RPMI7951 (cell line): ENCODE measurements at places on chromosomes 13 and 19.

- DNase-seq, result peak; percentile 42
These were observed 28.9 kb upstream of the KPNA3 start for GRCh38 chr13:49821216-49822009.

- DNase-seq, result peak; percentile 37
These were observed 2.6 kb upstream of the PEPD start for GRCh38 chr19:33524024-33524664.

- DNase-seq, result no peak
These were observed 10.4 kb downstream of the SIGLEC11 start for GRCh38 chr19:49950590-49950948.

DNA sequence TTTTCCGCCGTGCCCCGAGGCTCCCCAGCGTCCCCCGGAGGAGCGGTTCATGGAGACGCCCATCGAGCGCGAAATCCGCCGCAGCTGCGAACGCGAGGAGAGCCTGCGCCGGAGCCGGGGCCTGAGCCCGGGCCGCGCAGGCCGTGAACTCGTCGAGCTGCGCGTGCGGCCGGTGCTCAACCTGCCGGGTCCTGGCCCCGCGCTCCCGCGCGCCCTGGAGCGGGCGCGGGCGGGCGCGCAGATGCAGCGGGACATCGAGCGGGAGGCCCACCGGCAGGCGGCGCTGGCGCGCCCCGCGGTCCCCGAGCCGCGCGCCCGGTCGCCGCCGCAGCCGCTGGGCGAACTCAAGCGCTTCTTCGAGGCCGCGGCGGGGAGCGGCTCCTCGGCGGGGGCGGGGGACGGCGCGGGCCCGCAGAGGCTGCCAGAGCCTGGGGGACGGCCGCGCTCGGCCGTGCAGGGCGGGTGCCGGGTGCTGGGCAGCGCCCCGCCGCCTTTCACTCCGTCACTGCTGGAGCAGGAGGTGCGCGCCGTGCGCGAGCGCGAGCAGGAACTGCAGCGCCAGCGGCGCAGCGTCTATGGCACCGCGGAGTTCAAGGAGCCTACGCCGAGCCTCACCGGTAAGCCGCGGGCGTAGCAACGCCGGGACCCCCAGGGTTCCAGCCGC is 807 bp downstream of the MISP3 start:
- peak; percentile 78 for DNase-seq

DNA sequence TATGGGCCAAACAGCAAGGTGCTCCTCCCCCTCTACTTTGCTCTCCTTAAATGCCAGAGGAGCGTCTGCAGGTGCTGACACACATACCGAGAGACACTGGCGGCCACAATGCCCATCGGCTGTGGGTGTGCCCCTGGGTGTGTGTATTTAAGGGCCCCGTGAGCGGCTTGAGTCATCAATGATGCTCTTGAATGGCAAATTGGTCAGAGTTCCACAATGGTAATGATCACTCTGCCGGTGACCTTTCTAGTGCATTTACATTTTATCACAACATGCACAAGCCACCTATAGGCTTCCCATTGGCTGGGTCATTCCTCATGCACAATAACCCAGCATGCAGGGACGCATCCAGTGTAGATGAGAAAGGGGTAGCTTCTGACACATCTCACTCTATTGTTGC is 124.8 kb downstream of the ZNF536 start:
- no peak for DNase-seq

- peak; percentile 82 for DNase-seq
These were observed 11.3 kb downstream of the PEAK3 start for GRCh38 chr19:2270423-2271233.

DNA sequence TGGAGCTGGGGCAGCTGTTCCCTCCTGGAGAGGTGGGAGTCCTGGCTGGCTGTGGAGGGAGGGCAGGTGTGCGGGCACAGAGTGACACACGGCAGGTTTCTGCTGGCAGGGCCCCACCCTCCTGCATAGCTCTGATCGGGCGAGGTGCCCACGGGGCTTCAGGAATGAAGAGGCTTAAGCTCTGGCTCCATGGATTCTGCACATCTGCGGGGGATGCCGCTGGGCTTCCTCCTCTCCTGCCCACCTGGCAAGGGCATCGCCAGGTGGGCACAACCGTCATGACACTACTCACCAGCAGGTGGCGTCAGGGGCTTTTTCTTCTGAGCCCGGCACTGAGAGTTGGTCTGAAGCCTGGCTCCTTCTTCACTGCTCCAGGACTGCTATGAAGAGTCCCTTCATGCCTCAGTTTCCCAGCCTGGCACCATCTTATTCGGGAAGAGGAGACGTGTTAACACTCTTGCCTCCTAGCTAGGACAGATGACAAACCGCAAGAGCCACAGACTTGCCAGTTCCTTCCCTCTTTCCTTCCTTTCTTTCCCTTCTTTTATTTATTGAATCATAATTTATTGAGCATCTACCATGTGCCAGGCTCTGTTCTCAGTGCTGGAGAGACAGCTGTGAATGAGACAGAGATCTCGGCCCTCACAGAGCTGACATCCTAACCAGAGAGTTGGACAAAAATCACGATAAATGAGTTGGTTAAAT is 15.2 kb upstream of the PAK4 start:
- DNase-seq, result peak; percentile 32
